Activated CD8-positive, alpha-beta memory T cell treated with anti-CD3 and anti-CD28 coated beads for 48 hours (primary cell): ENCODE measurements at places on chromosomes 11 and 22.

DNA sequence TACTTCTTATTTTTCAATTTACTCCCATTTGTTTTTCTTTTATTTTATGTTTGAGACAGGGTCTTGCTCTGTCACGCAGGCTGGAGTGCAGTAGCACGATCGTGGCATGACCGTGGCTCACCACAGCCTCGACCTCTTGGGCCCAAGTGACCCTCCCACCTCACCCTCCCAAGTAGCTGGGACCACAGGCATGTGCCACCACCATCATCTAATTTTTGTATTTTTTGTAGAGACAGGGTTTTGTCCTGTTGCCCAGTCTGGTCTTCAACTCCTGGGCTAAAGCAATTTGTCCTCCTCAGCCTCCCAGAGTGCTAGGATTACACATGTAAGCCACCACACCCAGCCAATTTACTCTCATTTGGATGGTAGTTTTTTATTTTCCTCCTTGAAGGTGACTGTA is 679.3 kb upstream of the CCDC179 start:
- DNase-seq, result no peak

GRCh38 chr11:63552921-63553320 is 10.3 kb downstream of the PLAAT2 start:
- no peak for DNase-seq

DNA sequence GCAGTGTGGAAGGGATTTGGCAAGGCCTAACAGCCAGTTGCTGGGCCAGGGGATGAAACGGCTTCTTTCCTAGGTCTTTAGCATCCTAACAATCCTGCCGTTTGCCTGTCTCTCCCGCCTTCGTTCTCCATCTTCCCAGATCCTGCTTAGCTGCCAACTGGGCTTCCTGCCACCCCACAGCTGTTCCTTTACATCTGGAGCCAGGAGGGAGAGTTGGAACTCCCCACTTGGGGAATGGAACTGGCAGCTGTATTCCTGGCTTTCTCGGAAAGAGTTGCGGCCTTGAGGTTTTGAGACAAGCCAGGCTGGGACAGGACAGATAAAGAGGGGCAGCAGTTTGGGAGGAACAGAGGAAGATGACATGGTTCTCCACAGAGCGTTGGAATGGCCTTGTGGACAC is 59.6 kb downstream of the ST3GAL4 start:
- DNase-seq, result no peak

DNA sequence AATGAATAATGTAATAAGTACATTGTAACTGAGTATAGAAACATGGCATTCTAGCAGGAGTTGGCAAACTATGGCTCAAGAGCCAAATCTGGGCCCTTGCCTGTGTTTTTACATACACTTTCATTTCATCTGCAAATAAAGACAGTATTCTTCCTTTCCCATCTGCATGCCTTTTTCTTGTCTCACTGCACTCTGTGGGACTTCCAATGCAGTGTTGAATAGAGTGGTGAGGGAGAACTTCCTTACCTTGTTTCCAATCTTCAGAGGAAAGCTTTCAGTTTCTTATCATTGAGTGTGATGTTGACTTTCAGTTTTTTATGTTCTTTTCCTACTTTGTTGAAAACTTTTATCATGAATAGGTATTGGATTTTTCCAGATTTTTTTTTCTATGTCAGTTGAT is 82.1 kb downstream of the USP47 start:
- no peak for DNase-seq

- DNase-seq, result peak; percentile 8
These were observed 224.0 kb upstream of the NARS2 start for GRCh38 chr11:78798663-78799062.

DNA sequence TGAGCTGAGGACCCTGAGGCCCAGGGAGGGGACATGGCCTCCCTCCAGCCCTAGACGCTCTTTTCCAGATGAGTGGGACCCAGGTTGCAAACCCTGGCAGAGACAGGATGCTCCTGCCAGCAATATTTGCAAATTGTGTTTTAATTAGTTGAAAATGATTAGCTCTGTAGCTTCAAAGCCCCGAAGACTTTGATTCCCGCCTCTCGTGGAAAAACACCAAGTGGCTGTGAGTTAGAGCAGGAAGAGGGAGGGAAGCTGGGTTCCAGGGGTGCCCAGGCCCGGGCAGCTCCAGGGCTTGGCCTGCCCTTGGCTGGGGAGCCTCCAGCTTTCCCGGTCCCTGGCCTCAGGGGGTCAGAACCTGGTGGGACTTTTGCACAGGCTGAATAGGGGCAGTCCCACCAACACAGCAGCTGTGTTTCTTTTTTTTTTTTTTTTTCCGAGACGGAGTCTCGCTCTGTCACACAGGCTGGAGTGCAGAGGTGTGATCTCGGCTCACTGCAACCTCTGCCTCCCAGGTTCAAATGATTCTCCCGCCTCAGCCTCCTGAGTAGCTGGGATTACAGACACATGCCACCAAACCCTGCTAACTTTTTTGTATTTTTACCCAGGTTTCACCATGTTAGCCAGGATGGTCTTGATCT is 101.6 kb upstream of the RTL6 start:
- DNase-seq, result no peak

GRCh38 chr11:67644042-67644441 is 4.5 kb upstream of the TBX10 start:
- no peak for DNase-seq

- no peak for DNase-seq
These were observed 50.4 kb downstream of the CWC15 start for GRCh38 chr11:94923004-94923334.

- no peak for DNase-seq
These were observed 63.9 kb downstream of the RPL27A start for GRCh38 chr11:8746331-8746974.

- DNase-seq, result no peak
These were observed 15.6 kb downstream of the SREBF2 start for GRCh38 chr22:41848468-41848867.

DNA sequence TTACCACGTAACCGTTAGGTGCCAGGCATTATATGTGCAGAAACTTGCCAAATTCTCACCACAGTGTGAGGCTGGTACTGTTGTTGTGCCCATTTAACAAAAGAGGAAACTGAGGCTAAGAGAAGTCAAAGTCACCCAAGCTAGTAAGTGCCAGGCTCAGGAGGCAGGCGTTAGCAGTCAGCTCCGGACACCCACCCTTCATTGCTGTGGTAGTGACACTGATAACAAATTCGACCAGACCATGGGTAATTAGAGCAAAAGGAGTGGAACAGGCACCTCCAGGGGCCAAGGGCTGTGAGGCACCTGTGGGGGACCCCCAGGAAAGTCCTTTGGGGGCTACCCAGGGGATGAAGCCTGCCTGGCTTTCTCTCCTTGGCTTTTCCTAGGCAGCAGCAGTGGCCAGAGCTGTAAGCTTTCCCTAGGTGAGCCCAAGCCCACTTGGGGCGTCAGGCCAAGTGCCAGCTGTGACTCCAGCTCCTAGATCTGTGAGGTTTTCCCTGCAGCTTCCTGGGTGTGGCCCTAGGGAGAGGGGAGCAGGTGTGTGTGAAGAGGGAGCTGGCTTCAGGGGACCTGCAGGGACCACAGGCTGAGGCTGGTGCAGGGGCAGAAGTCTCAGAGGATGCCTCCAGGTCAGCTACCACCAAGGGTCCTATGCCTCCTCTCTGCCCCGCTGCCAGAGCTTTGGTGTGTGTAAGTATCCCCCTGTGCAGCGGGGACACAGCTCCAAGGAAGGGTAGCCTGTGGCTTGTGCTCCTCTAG is 19.7 kb upstream of the ALX4 start:
- no peak for DNase-seq

GRCh38 chr22:46575911-46576555 is 38.6 kb upstream of the CELSR1 start:
- no peak for DNase-seq

DNA sequence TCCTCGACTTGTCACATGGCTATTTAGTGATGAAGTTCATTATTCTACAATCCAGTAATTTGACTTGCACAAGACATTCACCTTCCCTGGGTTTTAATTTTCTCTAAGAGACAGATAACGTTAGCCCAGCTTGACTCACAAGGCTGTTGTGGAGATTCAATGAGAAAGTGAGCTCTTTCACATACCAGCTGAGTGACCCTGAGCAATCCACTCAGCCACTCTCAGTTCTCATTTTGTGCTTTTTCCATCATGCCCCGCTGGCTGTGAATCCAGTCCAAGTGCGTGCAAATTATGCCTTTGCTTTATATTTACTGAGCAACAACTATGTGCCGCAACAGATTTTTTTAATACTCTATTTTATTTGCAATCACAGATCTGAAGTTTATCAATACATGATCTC is 176.5 kb downstream of the LARGE1 start:
- DNase-seq, result no peak
